Activated CD8-positive, alpha-beta T cell treated with anti-CD3 and anti-CD28 coated beads, Interleukin-2, amount 10 ng/mL, durations not matched to agents 7 days and 5 days (primary cell): ENCODE measurements at places on chromosomes 2 and 18.

DNA sequence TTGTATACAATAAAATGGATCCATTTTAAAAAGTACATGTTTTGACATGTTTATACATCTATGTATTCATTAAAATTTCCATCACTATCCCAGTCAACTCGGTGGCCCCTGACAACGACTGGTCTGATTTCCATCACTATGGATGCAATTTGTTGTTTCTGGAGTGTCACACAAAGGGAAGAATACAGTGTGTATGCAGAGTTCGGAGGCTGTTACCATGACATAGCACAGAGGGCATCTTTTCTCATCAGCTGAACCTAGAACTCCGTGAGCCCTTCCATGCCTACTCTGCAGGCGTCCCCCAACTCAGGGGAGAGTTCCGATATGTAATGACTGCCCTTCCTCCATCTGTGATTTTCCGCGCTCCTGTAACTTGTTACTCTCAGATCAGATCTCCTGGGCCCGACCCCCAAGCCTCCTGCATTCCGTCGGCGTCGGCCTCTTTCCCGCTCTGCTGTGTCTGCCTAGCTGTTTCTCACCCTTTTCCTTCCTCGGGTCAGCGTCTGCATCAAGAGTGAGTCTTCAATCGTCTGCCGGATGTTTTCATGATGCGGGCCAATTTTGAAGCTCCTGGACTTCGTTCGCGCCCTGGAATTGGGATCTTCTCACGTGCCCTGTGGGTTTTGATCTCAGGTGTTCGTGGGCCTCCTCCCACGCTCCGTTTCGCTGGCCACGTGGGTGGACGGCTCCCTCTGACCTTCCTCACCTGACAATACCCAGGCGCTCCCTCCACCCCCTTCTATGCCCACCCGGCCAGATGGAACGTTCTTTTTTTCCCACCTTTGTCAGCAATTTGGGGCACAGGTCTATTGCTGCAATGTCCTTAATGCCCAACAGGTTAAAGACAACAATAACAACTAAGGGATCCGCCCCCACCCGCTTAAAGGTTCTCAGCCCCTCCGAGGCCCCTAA is 161.0 kb downstream of the TWIST2 start:
- no peaks in the 10 kb centered on the region for H3K27me3 ChIP-seq
- H3K4me1 ChIP-seq = no peaks in the 10 kb centered on the region
- H3K36me3 ChIP-seq = no peaks in the 10 kb centered on the region
- no peak overlapping the region for H3K27ac ChIP-seq
- H3K4me3 ChIP-seq = no peak overlapping the region
- DNase-seq = no peak

- peaks cover 16% of the 10 kb centered on the region for H3K4me1 ChIP-seq
- DNase-seq = no peak
- no peak overlapping the region for H3K4me3 ChIP-seq
- H3K27ac ChIP-seq = no peak overlapping the region
- no peaks in the 10 kb centered on the region for H3K36me3 ChIP-seq
These were observed 5.8 kb upstream of the ABCB11 start for GRCh38 chr2:169036736-169037440.

DNA sequence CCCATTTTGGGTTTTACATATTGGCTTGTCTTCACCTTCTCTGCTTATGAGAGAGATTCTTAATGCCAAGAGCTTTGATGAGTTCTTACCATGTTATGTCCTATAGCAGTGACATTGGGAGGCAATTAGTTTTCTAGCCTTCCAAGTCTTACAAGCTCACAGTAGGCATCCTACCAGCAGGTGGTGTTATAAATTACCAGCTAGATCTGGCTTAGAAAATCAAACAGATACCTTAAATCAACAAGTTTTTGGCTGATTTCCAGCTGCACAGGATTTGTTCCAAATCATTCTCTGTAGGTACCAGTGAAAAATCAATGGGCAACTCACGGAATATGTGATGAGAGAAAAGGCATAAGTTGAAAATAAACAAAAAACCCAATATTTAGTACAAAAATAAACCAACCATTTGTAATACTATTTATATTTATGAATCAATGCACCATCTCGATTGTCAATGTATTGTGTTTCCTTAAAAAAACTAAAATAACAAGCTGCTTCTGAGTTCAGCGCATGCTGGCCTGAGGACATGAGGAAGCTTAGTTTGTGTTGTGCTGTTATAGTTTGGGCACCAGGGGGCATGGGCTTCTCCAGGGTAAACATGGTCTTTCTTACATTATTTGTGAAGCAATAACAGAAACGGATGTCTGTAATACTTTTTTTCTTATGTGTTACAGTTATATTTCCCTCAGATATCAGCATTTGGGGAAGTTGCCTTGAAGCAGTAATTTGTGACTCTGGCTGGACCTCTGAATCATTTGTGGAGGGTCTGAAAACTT is 34.1 kb upstream of the NXPH2 start:
- H3K4me3 ChIP-seq = no peak overlapping the region
- H3K27me3 ChIP-seq = peaks cover 3% of the 10 kb centered on the region
- no peak for DNase-seq
- no peaks in the 10 kb centered on the region for H3K36me3 ChIP-seq
- H3K4me1 ChIP-seq = no peaks in the 10 kb centered on the region

DNA sequence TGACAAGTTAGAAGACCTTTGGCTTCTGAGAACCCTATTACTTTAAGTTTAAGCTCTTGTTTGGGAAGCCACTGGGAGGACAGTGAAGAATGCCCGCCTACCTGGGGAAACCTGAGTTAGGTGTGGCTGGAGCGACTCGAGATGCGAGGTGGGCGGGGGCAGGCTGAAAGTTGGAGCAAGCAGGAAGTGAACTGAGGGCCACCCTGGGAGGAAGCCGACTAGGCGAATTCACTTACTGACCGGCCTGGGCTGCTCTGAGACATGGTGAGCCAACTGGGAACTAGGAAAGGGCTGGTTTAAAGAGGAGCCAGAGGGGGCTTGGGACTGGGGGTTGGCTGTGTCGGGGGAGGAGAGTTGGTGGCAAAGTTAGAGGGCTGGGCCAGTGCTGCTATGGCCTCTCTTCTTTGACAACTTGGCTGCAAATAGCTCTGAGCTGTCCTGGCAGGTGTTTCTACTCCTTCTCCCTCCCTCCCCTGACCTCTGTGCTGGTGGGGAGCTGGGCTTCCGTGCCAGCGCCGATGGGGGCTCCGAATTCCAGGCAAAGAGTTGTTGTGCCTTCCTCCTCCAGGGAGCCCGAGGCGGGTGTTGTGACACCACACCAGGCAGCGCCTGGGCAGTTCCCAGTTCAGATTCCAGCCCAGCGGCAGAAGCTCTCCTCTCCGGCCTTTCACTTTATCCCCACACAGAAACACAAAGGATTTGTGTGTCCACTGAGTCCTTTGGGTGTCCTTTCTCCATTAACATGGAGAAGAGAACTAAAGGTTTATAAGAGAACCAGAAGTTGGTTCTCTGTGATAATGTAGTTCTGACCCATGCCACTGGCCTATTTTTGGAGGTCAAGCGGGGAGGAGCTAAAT is at the start of gene VAMP8:
Gene VAMP8 (plus strand): TSS at position 201 of the 857 bp plus-strand sequence. CDS start 61 bp downstream, at position 262.
- peak within 1 kb of the TSS; percentile 95 for H3K4me3 ChIP-seq
- peak; percentile 73 for DNase-seq
- peaks cover 37% of the 10 kb centered on the region for H3K4me1 ChIP-seq
- peak within 1 kb of the TSS; percentile 85 for H3K27ac ChIP-seq

GRCh38 chr2:43131890-43132682 is 94.3 kb downstream of the ZFP36L2 start:
- H3K4me3 ChIP-seq = peak overlapping the region; percentile 59
- H3K27me3 ChIP-seq = no peaks in the 10 kb centered on the region
- peak overlapping the region; percentile 100 for H3K27ac ChIP-seq
- H3K36me3 ChIP-seq = peaks cover 37% of the 10 kb centered on the region

- DNase-seq = no peak
- no peak overlapping the region for H3K4me3 ChIP-seq
- no peaks in the 10 kb centered on the region for H3K36me3 ChIP-seq
- no peaks in the 10 kb centered on the region for H3K4me1 ChIP-seq
- peaks cover 12% of the 10 kb centered on the region for H3K27me3 ChIP-seq
These were observed 306.5 kb downstream of the STK39 start for GRCh38 chr2:167940734-167941507.

- H3K27ac ChIP-seq = no peak overlapping the region
- DNase-seq = no peak
- no peak overlapping the region for H3K4me3 ChIP-seq
- H3K36me3 ChIP-seq = no peaks in the 10 kb centered on the region
These were observed 635.1 kb downstream of the IRS1 start for GRCh38 chr2:226164512-226164911.

DNA sequence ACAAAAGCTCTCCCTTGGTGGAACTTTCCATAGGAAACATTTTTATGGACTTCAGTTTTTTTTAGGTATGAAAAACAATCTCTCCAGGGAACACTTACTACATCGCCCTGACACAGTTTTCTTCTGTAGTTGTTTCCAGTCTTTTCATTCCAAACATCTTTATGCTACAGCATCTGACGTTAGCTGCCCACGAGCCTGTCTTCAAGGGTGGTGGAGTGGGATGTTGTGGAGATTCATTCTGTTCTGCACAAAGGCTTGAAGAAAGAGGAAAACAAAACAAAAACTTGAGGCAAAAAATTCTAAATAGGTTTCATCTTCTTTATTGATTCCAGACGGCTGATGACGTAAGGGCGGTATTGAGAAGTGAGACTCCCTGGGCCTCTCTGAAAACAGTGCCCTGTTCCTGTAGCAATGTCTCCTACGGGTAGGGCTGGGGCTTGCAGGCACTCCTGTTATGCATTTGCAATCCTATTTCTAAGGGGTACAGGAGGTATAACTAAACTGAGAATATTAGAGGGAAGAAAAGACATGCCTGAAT is 375.0 kb downstream of the RNF144A start:
- no peak for DNase-seq
- H3K27me3 ChIP-seq = peaks cover 5% of the 10 kb centered on the region
- no peak overlapping the region for H3K27ac ChIP-seq

DNA sequence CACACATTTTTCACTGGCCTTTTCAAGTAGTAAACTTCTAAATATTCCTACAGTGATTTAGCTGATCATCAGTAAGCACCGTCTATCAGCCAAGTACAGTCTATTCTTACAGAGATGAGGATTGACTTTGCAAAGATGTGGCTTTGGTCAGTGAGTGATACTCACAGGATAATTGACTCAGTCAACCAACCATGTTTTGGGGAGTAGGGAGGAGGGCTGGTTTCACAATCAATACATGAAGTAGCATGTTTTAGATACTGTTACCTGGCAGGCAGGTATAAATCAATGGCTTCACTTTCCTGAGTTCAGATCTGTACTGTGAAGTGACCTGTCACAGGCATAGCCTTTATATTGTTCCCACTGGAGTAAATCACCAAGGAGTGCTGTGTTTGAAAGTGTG is 27.2 kb downstream of the OSBPL6 start:
- no peak overlapping the region for H3K4me3 ChIP-seq
- H3K4me1 ChIP-seq = no peaks in the 10 kb centered on the region
- no peak for DNase-seq
- H3K36me3 ChIP-seq = no peaks in the 10 kb centered on the region
- peaks cover 31% of the 10 kb centered on the region for H3K27me3 ChIP-seq

DNA sequence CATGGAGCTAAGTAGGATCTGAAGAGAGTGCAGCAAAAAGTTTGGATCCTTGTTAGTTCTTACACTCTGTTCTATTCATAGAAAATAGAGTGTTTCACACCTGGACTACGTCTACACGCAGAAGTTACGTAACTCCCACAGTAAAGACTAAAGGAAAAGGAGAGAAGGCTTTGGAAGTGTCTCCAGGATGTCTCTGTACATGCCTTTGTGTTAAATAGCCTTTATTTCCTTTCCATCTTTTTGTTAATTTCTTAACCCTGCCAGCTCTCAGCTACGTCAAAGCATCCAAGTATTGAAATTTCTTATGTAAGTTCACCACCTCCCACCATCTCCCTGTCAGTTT is 8.4 kb downstream of the DTNB start:
- no peak for DNase-seq
- no peak overlapping the region for H3K4me3 ChIP-seq
- no peaks in the 10 kb centered on the region for H3K36me3 ChIP-seq
- peaks cover 7% of the 10 kb centered on the region for H3K4me1 ChIP-seq

- no peak overlapping the region for H3K4me3 ChIP-seq
- no peak overlapping the region for H3K27ac ChIP-seq
- peaks cover 21% of the 10 kb centered on the region for H3K27me3 ChIP-seq
- no peak for DNase-seq
- peaks cover 13% of the 10 kb centered on the region for H3K4me1 ChIP-seq
These were observed 4.4 kb downstream of the SESTD1 start for GRCh38 chr2:179260224-179260623.

DNA sequence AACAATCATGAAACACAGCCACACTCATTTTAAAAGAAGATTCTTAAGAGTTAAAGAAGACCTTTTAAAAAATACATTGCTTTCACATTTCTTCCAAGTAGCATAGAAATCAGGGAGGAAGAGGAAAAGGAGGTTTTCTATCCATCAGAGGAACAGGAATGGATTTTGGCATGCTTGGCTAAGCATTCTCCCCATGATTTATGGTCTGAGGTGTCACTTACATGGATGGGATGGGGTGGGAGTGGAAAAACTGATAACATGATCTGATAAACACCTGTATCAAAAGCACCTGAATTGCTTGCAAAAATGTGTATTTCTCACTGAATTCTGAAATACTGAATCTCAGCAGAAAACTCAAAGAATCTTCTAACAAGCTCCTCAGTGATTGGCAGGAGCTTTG is 265.9 kb downstream of the NRXN1 start:
- no peaks in the 10 kb centered on the region for H3K27me3 ChIP-seq
- no peak overlapping the region for H3K27ac ChIP-seq
- no peaks in the 10 kb centered on the region for H3K4me1 ChIP-seq
- no peak for DNase-seq

- DNase-seq = no peak
- H3K4me1 ChIP-seq = no peaks in the 10 kb centered on the region
- peaks cover 4% of the 10 kb centered on the region for H3K27me3 ChIP-seq
- H3K27ac ChIP-seq = no peak overlapping the region
- no peaks in the 10 kb centered on the region for H3K36me3 ChIP-seq
These were observed 191.2 kb upstream of the NABP1 start for GRCh38 chr2:191486584-191487320.

DNA sequence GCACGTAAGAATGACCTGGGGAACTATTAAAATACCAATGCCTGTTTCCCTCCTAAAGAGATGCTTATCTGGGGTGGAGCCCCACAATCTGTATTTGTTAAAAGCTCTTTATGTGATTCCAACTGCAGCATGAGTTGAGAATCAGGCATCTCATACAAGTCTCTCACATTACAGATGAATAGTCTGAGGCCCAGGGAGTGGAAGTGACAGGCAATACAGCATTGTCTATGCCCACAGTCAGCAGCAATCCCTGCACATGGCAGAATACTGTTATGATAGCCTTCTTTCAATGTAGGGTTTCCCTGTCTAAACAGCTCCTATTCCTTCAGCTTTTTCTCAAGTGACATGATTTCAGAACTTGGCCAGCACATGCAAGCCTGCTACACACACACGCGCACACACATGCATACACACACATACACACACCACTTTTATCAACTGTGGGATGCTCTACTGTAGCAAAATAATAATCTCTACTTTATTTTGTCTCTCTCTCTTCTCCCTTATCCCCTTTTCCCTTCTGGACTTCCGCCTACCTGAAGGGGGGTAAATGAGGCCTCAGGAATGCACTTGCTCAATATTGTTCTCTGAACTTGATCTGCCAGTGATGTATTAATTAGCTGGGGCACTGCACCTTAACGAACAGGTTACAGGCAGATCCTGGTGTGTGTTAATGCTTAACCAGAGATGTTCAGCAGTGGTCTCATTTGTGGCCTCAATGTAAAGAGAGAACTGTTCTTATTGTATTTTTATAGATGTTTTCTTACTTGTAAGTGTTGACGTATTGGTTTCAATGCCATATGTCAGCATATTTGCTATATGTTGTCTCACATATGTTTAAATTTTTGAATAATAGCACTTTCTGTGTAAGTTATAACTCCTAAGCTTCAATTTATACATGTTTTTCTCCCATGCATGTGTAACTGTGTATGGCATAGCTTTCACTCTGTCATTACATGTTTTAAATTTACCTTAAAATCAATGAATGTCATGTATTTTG is 116.0 kb downstream of the SETBP1 start:
- H3K27me3 ChIP-seq = peaks cover 3% of the 10 kb centered on the region
- H3K4me1 ChIP-seq = peaks cover 23% of the 10 kb centered on the region
- no peak for DNase-seq
- no peak overlapping the region for H3K27ac ChIP-seq
- H3K4me3 ChIP-seq = no peak overlapping the region
